MG63 (cell line): ENCODE measurements at places on chromosomes 2 and 18. TPM values are rescaled to one million over a fixed set of nuclear protein-coding genes. Genes with fewer than 3 reads are reported as not detected.

SEPTIN10 gene
- total RNA-seq = 31.5 and 46.9 TPM in 2 replicates

PFN4 gene
- total RNA-seq = not detected in 2 replicates

GRCh38 chr2:209719034-209719433 is 52.6 kb upstream of the UNC80 start:
- no peak for DNase-seq

DNA sequence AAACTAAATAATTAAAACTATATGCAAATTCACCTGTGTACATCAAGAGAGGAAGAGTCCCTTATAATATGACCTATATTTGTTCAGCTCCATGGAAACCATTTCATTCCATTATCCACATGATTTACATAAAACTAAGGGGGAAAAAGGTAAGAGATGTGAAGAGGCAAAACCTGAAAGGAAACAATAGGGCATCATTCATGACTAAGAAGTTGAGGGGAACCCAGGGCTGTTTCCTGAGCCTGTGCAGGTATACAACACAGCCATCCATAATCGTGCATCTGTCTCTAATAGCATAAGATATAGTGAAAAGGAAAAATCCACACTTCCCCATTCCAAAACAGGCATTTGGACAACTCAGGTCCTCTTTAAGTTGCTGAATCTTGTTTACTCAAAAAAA is 151.3 kb downstream of the NR4A2 start:
- no peak for DNase-seq

CCDC68 gene
- 0.46 and 1.5 TPM in 2 replicates for total RNA-seq

LYG2 gene
- total RNA-seq = not detected in 2 replicates

DNA sequence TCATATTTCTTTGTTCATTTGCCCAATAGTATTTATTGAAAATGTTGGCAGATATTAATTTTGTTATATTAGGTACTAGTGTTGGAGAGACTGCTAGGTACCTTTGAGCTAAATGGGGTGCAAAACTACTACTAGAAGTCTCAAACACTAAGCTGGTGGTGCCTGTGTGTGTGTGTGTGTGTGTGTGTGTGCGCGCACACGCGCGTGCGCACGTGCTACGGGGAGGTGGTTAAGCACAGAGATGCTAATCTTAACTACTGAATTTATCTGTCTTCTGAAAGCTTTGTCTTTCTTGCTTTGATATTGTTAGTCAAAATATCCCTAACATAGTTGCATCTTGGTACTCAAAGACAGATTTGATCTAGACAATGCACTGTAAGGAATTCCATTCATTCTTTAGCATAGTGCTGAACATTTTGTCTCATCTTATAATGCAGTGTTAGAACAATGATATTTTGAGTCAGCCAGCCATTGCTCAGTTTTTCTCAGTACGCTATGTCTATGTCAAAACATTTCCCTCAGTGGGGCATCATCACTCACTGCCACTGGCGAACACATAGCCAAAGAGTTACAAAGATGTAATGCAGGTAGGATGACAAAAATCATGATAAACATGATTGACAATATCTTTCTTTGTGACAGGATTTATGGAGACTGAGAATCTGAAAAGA is 396.0 kb upstream of the RGPD4 start:
- DNase-seq = no peak

STON1 gene
- 1.7 and 2.2 TPM in 2 replicates for total RNA-seq

EIF4E2 gene
- total RNA-seq = 96.4 and 110 TPM in 2 replicates

DNA sequence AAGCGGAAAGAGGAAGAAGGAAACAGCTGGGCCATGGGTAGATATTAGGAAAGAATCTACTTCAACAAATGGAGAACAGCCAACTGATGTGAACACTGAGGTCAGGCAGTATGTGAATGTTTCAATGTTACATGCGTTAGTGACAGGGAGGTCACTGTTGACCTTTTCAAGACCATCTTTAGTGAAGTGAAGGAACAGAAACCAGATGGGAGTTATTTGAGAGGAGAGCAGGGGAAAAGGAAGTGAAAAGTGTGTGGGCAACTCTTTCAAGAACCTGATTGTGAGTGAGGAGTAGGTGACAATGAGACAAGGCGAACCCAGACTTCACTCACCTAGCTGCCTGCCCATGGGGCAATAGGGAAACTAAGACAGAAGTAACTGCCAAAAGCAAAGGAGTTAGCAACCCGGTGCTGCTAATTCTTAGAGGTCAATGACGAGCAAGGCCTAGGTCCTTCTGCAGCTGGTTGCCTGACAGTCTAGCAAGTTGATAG is 67.0 kb downstream of the SP3 start:
- DNase-seq = no peak
